Upper lobe of left lung (tissue), 6 donors: ENCODE measurements at places on chromosomes 1 and 21. TPM values are rescaled to one million over a fixed set of nuclear protein-coding genes. Genes with fewer than 3 reads are reported as not detected.

The BROX gene
- total RNA-seq = 34.7 TPM

The PTGS2 gene
- 26.4 TPM for total RNA-seq

- DNase-seq = no peak
- H3K27ac ChIP-seq = peak overlapping the region; percentile 61
- H3K4me1 ChIP-seq = peaks cover 40% of the 10 kb centered on the region
- H3K36me3 ChIP-seq = no peaks in the 10 kb centered on the region
Measured at GRCh38 chr1:224499204-224499603, 64.6 kb upstream of the WDR26 start.

DNA sequence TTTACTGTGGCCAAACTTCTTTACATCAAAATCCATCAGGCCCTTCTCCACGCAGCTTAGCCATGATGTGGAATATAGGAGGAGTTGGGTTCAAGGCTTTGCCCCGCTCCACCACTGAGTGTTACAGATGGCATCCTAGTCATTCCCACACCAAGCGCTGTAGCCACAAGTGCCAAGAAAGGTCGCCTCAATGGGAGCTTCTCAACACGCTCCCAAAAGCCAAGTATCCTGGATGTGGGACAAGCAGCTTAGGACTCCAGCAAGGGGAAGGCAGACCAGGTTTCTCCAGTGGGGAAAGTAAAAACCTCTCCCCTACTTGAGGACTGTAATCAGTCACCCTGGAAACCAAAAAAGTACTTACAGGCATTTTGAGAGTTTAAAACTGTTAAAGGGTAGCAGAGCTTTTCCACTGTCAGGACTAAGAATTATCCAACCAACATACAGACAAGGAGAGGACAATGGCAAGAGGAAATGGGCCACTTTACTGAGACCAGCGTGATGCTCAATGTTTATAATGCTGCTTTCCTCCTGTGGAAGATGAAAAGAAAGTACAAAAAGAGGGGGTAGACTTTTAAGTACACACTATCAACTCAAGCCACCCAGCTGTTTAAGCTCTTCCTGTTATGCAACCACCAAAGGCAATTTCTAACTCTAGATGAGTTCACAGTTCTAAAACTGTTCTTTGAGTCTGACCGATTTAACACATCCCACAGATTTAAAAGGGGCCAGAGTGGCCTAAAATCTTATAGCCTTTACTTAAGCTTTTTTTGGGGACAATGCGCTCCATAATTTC, 120.7 kb upstream of the KRTAP19-8 start:
- H3K27ac ChIP-seq = peak overlapping the region; percentile 73
- no peaks in the 10 kb centered on the region for H3K27me3 ChIP-seq
- H3K36me3 ChIP-seq = no peaks in the 10 kb centered on the region
- no peak for DNase-seq
- H3K4me3 ChIP-seq = no peak overlapping the region

The SLC22A15 gene
- 29.3 TPM for total RNA-seq

DNA sequence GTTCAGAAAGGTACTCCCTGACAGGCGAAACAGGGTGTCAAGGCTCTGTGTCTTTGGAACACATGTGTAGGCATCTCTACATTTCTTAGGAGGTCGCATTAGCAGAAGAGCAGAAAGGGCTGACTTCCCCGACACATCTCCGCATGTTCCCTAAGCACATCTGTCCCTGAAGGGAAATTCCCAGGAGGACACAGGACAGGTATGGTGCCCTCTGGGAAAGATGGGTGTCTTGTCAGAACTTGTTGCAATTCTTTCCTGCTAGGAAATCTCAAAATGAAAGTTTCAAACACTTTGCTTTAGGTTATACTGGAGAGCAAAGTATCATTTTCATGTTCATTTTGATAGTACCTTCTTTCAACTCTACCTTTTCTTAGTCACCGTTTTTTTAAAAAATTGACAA, 2.0 kb downstream of the DSCAM start:
- DNase-seq = no peak
- peaks cover 7% of the 10 kb centered on the region for H3K27me3 ChIP-seq
- no peak overlapping the region for H3K27ac ChIP-seq
- H3K36me3 ChIP-seq = no peaks in the 10 kb centered on the region
- no peak overlapping the region for H3K4me3 ChIP-seq

DNA sequence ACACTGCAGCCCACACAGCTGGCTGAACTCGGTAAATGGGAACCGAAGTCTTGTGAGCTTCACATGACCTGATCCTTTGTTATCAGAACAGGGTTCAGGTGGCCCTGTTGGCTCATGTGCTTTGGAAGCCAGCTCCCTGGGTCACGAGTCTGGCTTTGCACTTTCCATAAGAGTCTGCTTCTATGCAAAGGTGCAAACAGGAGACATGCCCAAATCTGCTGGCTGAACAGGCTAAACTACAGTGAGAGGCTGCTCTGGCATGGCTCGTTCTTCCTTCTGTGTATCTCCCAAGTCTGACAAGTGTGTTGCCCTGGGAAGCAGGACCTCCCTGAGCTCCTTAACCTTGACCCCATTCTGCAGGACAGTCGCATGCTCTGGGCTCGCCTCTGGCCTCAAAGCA, 549.6 kb downstream of the KIF26B start:
- H3K27ac ChIP-seq = no peak overlapping the region
- no peak for DNase-seq
- H3K4me3 ChIP-seq = no peak overlapping the region
- no peaks in the 10 kb centered on the region for H3K36me3 ChIP-seq
